ENCODE measurements at places on chromosomes 7 and 10.
A peak's percentile ranks its signal among the peaks of the same experiment; 100 is the strongest.

GRCh38 chr7:137488038-137488437 is 144.5 kb upstream of the PTN start:
- no peak for DNase-seq

DNA sequence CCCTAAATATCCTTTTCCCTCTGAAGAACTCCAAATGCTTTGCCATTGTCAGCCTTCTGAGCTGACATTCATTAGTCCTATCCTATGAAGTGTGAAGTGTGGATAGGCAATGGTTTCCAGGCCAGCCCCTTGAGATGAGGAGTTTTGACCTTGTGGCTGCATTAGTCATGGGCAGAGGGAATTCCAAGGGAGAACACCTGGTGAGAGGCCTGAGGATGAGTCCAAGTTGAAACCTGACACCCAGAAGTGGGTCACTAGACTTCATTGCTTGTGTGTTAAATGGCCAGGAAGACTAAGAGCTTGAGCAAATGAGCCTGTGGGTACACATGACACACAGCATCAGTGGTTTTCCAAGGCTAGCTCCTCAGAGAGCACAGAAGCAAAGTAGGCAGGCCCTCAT is 260.8 kb downstream of the SKAP2 start:
- no peak for DNase-seq

- no peak for DNase-seq
Measured at GRCh38 chr7:96300986-96301385, 20.9 kb downstream of the SLC25A13 start.

GRCh38 chr7:130960208-130960988 is 226.4 kb upstream of the KLF14 start:
- DNase-seq = peak; percentile 44

- no peak for DNase-seq
Measured at GRCh38 chr7:151597541-151598444, 78.1 kb upstream of the RHEB start.

- no peak for DNase-seq
Measured at GRCh38 chr10:46544989-46545791, 11.3 kb downstream of the GPRIN2 start.

DNA sequence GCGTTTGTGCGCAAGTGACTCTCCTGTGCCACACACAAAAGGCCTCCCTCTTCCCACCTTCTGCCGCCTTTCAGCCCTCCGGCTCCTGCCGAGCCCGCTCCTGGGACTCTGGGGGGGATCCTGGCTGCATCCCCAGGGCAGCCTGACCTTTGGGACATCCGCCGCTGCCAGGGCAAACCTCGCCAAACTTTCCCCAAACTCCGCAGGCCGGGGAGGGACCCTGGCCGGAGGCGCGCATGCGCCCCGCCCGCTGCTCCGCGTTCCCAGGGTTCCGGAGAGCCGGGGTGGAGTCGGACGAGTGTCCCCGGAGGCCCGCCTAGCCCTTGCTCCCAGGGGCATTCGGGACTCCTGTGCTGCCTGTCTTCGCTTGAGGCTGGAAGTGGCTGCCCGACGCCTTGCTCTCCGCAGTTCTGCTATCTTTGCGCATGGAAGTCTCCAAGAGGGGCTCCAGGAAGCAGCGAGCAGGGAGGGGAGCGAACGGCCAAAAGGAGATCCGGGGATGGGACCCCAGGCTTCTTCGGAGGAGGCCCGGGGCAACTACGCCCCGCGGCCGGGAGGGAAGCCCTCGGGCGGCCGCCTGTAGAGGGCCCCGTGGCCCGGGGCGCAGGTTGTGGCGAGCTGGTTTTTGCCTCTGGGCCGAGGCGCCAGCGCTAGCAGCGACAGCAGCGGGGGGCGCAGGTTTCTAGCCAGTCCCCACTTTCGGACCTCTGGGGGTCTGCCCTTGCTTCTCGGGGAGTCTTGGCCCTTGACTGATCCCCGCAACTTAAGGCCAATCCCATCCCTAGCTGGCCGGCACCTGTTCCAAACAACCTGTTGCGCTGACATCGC is 7.0 kb downstream of the PTF1A start:
- no peak for DNase-seq

- DNase-seq = no peak
Measured at GRCh38 chr10:38007991-38008390, 2.5 kb upstream of the ZNF33A start.

- DNase-seq = peak; percentile 36
Measured at GRCh38 chr7:150978126-150978789, at the start of gene KCNH2. Gene KCNH2 (minus strand): TSS chr7:150978321. CDS start chr7:150977913, 408 bp downstream.

- DNase-seq = no peak
Measured at GRCh38 chr10:73886661-73887293, 12.4 kb upstream of the CAMK2G start.

DNA sequence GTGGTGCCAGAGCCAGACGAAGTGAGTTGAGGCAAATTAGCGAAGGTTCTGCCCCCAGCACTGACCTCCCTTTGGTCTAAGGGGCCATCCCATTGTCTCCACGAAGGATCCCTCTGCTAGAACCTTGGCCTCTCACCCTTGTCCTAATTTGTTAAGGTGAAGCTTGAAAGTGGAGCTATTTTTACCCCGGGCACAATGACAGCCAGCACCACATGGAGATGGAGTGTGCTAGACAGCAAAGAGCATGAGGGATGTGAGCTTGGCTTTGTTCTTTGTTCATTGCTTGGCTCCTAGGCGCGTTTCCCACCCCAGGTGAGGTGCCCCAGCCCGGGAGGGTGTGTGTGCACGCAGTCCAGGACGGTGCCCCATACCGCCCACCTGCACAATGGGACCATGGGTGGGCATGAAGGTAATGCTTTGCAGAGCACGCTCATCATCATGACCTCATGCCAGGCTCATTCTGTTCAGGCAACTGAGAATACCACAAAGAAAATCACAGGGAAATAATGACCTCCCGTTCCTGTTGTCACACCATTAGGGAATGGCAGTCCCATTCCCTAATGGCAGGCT is 361.0 kb upstream of the FZD8 start:
- DNase-seq = no peak

- DNase-seq = no peak
Measured at GRCh38 chr7:1850111-1850975, 180.3 kb downstream of the ELFN1 start.

- no peak for DNase-seq
Measured at GRCh38 chr7:6238309-6238925, 34.0 kb downstream of the CYTH3 start.

DNA sequence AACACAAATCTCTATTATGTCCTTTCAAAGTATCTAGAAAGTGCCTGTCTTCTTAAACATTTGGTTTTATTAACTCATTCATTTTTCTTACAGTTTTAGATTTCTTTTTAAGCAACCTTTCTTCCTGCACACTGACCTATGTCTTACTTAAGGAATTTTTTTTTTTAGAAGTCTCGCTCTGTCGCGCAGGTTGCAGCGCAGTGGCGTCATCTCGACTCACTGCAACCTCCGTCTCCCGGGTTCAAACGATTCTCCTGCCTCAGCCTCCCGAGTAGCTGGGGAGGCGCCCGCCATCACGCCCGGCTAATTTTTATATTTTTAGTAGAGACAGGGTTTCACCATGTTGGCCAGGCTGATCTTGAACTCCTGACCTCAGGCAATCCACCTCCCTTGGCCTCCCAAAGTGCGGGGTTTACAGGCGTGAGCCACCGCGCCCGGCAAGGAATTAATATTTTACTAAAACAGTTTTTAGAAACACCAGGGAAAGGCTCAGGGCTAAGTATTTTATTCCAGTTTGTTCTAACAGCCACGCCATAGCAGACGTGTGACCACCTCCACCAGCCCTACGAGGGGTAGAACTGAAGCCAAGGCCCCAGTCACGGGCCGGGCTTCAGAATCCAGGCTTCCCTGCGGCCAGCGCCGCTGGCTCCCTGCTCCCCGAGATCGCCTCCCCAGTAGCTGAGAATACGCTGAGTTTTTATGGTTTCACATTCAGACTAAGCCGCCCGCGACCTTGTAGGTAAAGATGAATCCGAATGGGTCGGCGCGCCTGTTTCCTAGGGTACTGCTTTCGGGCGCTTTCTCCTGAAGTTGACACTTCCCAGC is 941 bp upstream of the LUC7L2 start:
- DNase-seq = peak; percentile 15

- DNase-seq = no peak
Measured at GRCh38 chr10:125548356-125548755, 134.6 kb downstream of the TEX36 start.

DNA sequence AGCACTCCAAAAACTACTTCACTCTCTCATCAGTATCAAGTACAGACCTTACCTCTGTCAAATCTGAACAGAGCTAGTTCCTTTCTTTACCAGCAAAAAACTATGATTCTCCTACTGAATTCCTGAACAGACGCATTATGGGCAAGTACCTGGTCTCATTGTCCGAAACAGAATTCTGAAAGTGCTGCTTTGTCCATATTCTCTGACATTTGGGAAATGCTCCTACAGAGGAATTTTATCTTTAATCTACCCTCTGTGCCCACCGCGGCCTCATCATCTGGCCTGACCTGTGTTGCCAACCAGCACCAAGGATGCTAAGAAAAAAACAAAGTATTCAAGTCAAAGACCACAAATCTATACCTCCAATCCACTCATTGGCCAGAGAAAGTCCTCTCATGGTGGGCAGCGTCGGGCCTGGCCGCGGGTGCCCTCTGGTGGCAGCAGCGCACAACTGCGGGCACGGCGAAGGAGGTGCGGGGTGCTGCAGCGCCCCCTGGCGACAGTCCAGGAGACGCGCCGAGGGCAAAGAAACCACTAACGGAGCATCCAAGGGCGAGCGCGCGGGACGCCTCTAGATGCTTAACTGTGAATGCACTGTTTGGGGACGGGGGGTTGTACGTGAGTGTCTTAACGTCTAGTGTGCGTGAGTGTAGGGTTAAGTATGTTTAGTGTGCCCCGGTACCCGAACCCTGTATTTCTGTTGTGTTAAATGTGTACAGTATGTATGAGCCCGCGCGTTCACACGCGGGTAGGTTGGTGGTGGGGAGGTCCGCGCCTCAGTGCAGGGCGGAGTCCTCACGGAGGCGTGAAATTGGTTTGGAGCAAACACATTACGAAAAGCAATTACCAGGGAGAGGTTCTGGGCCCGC is 5.0 kb upstream of the GBX1 start:
- DNase-seq = peak; percentile 77

- DNase-seq = no peak
Measured at GRCh38 chr10:4707221-4707620, 118.8 kb upstream of the AKR1E2 start.

DNA sequence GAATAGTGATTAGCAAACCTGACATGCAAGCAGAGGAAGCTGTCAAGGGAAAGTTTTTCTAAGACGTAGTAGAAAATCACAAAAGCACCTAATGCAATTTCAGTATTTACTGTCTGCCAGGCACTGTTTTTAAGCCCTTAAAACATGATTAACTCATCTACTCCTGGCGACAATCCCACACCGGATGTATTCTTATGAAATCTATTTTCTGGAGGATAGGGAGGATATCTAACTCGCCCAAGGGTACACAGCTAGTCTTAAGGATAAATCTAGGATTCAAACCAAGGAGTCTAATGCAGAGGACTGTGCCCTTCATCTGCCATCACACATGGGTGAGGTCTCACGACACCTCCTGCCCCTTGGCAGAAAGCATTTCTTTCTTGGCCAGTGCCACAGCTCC is 47.8 kb upstream of the FIGNL1 start:
- no peak for DNase-seq

DNA sequence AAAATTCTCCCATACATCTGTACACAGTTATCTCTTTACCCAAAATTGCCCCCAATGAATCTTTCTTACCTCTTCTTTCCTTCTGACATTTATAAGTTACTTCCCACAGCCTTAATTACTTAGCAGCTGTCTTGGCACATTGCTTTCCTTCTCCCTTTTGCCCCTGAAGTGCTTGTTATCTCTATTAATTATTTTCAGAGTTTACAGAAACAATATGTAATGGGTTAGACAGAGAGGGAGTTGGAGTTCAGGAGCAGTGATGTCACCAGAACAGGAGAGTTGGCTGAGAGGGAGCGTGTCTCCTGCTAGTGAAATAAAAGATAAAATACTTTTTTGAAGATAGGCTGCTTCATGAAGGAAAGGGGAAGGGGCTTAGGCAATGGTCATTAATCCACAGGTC is 57.4 kb downstream of the ITGB8 start:
- DNase-seq = no peak

- no peak for DNase-seq
Measured at GRCh38 chr7:101127460-101128039, 646 bp downstream of the SERPINE1 start.

- DNase-seq = no peak
Measured at GRCh38 chr10:32987172-32987571, 29.1 kb upstream of the ITGB1 start.

- no peak for DNase-seq
Measured at GRCh38 chr10:31058795-31059703, 27.4 kb upstream of the ZNF438 start.

- DNase-seq = no peak
Measured at GRCh38 chr10:1104971-1105370, 48.8 kb downstream of the WDR37 start.

GRCh38 chr10:75127471-75127870 is 16.0 kb downstream of the SAMD8 start:
- DNase-seq = no peak

DNA sequence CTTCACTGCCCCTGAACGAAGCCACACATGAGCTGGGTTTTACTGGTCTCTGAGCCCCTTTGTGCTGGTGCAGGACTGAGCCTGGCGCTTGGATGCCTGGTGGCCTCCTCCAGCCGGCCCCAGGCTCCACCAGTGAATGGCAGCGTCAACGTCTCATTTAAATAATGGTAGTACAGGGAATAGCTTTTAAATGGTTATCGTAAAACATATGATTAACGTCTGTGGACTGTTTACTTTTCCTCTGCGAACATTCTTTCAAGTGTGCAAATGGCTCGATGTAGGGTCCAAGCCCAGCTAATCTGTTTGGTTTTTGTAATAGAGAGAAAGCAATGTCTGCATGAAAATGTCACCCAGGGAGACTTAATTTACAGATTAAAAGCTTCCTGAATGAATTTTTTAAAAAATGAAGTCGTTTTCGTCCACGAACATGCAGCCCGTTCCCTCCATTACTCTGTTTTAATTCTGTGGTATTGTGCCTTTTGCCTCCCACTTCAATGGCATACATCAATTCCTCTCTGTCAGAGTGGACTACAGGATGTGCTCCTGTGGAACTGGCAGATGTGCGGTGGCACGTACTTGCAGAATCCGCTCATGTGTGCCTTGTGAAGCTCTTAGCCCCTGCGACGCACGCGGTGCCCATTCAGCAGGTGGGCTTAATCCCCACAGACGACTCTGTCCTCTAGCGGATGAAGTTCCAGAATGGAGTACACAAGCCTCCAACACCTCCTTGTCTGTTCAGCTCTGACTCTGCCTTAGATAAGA is 192.7 kb downstream of the TCF7L2 start:
- no peak for DNase-seq

Data from CD4-positive, alpha-beta T cell (primary cell).